ENCODE measurements at places on chromosomes 3 and 15. TPM values are rescaled to one million over a fixed set of nuclear protein-coding genes. Genes with fewer than 3 reads are reported as not detected.

Gene MIX23
- polyA plus RNA-seq: 42.6 TPM

Gene CELF6
- 3.2 TPM for polyA plus RNA-seq

Gene SCAMP5
- polyA plus RNA-seq: 20.8 TPM

Gene RNU5B-1
- polyA plus RNA-seq: not detected

Gene TMEM158
- 4.4 TPM for polyA plus RNA-seq

Gene C3orf22
- polyA plus RNA-seq: 0.21 TPM

- no peak for DNase-seq
Measured at GRCh38 chr15:26537663-26538062, 235.2 kb downstream of the GABRB3 start.

- peak; percentile 56 for DNase-seq
Measured at GRCh38 chr15:101615986-101616848, 36.0 kb downstream of the TM2D3 start.

DNA sequence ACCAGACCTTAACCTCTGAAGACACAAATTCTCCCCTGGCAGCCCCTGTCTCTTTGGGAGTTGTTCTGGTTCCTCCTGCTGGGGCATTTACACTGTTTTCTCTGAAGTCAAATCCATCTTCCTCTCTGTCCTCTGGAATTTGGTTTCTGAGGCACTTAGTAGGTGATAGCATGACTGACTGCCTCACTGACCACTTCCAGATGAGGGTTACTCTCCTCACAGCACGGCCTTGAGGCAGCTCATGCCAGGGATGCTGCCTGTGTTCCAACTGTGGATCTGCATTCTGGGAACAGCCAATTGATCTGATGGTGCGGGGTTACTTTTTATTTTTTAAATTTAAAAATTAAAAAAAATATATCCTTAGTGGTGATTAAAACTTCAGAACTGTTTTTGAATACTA is 140.9 kb upstream of the ROPN1 start:
- no peak for DNase-seq

DNA sequence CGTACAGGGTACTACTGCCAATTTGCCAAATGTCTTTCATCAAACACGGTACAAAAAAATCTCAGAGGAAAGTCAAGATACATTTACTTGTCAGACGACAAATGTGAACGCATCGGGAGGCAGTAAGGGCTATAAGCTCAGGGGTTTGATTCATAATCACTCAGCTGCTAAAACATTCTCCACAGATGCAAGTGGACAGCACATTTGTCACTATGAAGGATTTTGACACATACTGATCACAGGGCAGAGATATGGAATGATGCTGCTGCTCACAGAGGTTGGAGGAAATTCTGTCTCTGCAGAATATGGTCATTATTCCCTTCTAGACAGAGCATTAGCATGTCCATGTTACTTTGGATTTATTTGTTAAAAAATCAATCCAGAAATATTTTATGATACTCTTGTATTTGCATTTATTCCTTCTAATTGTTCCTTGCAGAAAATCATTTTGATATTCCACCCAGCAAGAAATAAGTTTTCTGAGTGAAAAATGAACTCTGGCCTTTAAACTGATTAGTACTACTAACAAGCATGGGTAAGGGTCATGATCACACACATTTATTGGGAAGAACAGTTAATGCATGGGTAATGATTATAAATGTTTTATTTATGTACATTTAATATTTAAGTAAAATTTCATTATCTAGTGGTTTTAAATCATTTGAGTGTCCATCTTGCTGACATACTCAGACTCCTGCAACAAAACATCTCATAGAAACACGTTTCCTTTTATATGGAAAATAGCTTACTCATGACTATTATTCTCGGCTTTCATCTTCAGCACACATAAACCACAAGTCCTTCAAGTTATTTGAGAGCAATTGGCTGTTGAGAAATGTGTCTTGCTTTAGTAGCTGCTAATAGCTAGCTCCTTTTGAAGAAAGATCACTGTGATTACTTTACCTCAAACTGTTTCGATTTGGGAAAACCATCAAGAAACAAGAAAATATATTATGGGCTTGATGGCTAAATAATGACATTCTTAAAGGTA is 559.3 kb downstream of the MECOM start:
- no peak for DNase-seq

DNA sequence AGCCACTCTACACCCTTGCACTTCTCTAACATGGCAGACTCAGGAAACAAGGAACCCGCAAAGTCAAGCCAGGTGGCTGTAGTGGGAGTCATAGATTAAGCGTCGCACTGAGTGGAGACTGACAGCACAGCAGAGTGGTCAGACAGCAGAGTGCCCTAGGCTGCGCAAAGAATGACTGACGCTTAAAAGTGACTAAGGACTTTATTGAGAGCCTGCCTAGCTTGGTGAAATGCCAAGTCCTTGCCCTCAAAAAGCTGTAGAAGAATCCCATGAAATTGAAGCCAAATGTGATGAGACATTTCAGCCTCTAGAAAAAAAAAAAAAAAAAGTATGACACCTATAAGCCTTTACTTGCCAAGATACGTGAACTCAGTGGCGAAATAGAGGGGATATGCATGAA is 30.2 kb downstream of the NCEH1 start:
- DNase-seq: no peak

- DNase-seq: no peak
Measured at GRCh38 chr15:79849789-79850188, 47.0 kb downstream of the MTHFS start.

DNA sequence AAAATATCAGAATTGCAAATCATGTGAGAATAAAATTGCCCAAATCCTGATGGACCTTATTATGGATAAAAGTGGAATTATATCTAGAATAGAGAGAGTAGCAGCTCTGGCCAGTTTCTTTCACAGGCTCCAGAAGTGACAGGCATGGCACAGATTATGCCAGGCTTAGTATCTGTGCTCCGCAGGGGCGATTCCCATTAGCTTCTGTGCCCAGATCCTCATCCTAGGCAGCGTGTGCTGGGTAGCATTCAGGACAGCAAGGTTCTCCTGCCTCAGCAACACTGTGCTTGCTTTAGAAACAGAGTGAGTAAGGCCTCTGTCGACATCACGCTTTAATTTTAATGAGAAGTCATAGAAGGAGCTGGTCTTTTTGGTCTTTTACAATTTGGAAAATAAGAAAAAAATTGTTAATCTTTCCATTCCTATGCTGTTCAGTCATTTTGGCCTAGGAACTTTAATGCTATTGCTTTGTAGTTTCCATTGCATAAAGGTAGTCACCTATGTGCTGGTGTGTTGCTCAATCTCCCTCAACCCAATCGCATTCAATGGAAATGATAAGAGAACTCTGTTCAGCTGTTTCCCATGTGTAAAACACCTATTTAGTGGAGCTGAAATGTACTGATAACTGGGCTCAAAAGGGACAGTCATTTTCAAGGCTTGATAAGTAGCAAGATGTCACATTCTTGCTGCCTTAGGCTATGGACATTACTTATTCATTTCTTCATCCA is 770.1 kb downstream of the AGBL1 start:
- DNase-seq: no peak

DNA sequence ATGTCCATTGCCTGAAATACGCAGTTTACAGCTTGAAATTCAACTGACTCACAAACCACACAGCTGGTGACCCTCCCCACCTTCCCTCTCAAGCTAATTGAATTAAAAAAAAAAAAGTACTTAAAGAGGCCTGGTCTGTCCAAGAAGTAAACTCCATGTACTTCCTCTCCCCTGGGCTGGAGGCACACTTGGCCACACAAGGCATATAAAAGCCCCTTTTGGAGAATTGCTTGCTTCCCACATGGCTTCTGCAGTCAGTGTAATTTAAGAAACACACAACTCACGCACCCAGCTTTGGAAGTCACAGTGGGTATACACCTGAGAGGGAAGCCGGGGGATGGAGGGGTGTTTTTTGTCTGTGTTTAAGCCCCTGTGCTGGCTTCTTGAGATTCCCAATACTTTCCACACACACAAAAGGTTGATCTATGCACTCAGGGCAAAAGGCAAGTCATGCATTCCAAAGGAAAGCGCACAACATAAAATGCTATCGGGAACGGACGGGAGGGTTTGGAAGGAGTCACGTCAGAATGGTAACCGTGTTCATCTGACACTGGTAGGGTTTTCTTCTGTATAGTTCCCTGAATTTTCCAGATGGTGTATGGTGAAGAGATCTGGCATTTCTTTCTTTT is 106.6 kb upstream of the ALDH1A3 start:
- DNase-seq: no peak

- peak; percentile 67 for DNase-seq
Measured at GRCh38 chr3:38805765-38806386, 10.1 kb downstream of the SCN10A start.

DNA sequence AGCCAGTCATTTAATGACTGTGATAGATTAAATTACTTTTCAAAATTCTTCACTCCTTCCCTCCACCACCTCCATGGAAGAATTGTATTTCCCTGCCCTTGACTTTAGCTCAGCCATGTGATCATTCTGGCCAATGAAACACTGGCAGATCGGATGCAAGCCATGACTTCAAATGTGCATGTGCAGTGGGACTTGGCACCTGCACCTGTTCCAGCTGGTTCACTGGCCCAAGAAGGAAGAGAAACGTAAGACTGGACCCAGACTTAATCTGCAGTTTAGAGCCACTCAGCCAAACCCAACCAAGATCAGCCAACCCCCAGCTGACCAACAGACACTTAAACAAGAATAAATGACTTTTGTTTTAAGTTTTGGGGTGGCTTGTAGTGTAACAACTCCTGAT is 11.8 kb downstream of the DPH3 start:
- no peak for DNase-seq

- DNase-seq: no peak
Measured at GRCh38 chr3:111712294-111713167, 117.4 kb upstream of the ZBED2 start.

GRCh38 chr3:126835472-126836219 is 131.6 kb downstream of the CHCHD6 start:
- DNase-seq: no peak

DNA sequence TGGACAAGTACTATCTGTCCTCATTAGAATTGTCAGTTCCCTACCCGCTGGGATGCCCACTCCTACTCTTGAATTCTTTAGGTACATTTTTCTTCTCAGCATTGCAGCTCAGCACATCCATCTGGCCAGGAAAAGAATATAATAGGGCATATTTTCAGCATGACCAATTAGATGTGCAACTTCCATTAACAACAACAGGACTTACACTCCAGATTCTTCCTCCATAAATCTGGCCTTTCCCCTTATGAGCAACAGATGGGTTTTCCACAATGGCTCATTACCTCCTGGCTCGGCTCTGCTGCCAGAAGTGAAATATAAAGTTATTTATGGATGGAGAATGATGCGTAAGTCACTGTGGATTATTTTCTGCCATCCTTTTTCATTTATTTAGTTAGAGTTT is 443.8 kb upstream of the TGFBR2 start:
- no peak for DNase-seq

DNA sequence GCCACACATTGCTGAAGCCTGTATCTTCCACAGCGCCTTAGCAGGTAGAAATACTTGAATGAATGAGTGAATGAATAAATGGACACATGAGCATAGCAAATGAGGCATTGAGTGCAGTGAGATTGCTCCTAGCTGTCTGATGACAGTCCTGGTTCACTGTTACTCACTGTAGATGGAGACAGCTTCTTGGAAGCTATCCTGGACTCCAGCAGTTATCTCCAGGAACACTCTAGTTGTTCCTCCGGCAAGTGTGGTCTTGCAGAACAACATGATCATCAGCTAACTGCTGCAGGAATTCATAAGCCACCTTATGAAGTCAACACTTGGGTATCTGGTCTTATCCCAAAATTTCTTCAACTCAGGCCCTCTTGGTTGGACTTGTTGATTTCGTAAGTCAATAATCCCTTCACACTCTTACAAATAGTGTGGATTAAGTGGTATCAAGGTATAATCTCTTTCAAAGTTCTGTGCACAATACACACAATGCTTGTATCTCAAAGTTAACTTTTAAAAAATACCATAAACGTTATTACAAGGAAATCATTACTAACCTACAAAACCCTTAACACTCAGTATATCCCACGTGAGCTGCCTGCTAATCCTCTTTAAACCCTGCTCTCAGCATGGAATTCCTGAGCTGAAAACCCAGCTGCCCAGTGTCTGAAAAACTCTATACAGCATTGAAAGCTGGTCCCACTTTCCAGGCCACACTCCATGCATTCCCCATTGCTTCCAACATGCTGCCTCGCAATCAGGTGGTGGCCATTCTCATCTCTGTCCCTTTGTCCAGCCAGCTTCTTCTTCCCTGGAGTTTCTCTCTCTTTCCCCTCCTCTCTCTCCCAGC is 14.4 kb upstream of the ZBTB38 start:
- DNase-seq: no peak

DNA sequence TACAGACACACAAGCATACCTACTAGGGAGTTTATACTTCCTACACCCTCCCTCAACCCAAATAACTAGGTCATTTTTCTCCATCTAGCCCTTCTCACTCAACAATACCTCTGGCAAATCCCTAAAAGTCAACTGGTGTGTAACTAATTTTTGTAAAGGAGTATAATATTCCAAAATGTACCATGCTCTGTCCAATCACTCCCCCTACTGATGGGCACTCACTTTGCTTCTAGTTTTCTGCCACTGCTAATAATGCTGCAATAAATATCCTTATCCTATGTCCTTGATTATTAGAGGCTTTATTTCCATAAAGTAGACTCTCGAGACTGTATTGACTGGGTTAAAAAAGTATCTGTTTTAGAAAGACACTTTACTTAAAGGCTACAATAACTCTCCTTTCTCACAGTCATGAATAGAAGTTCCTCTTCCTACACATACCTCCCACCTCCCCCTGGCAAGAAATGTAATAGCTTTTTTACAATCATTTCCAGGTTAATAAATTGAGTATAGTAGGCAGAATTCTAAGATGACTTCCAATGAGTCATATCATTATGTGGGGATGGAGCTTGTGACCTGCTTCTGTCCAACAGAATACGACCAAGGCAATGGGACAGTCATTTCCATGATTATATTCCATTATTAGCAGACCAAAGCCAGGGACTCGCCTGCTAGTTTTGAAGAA is 30.0 kb downstream of the SHQ1 start:
- peak; percentile 49 for DNase-seq

- peak; percentile 58 for DNase-seq
Measured at GRCh38 chr15:93109336-93110102, 20.5 kb upstream of the RGMA start.

- no peak for DNase-seq
Measured at GRCh38 chr3:147760941-147761340, 351.8 kb downstream of the ZIC1 start.
